Umbilical cord (tissue), 2 donors: ENCODE measurements at places on chromosomes 2 and 18. TPM values are rescaled to one million over a fixed set of nuclear protein-coding genes. Genes with fewer than 3 reads are reported as not detected.

AGXT gene
- total RNA-seq = 0.48 TPM

KCNJ3 gene
- total RNA-seq = 2.4 TPM

GRCh38 chr2:232075859-232076258, 114.3 kb downstream of the DIS3L2 start:
- DNase-seq = no peak

KYNU gene
- total RNA-seq = 4.3 TPM

DNA sequence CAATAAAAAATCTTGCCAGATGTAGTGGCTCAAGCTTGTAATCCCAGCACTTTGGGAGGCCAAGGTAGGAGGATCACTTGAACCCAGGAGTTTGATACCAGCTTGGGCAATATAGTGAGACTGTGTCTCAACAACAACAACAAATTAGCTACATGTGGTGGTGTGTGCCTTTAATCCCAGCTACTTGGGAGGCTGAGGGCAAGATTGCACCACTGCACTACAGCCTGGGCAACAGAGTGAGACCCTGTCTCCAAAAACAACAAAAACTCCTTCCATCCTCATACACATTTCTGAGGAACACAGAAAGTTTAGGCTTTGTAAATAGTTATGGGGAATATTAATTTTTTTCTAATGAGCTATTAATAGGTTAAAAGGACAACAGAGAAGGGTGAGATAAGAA, 17.0 kb downstream of the PDE6D start:
- DNase-seq = no peak

TXNDC2 gene
- total RNA-seq = 5.1 TPM

- DNase-seq = no peak
These were observed 76.3 kb upstream of the ZCCHC2 start for GRCh38 chr18:62446511-62446910.

- peak; percentile 28 for DNase-seq
These were observed 92.1 kb downstream of the AOX1 start for GRCh38 chr2:200677721-200678532.

NCL gene
- total RNA-seq = 117 TPM

DNA sequence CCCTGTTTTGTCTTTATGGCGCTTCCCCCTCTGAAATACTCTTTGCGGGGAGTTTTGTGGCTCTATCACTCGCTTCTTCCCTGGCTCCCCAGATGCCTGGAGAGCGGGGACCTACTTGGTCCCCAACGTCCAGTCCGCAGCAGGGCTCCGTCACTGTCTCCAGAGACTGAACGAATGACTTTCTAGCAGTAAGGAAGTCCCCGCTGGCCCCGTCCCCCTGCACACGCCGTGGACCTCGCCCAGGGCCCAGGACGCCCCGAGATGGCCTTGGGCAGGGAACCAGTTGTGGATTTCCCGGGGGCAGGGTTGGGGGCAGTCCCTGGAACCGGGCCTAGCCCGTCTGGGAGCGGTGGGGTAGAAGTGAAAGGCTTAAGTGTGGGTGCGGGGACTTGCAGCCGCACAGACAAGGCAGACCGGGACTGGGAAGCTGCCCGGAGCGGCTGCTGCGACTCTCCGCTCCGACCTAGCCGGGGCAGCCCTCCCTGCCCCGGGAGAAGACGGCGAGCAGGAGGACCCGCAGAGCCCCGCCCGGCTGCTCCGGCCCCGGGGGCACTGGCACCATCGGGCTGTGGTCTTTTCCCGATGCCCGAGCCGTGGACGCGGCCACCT, 821 bp upstream of the EPHA4 start:
- peak; percentile 63 for DNase-seq

DNA sequence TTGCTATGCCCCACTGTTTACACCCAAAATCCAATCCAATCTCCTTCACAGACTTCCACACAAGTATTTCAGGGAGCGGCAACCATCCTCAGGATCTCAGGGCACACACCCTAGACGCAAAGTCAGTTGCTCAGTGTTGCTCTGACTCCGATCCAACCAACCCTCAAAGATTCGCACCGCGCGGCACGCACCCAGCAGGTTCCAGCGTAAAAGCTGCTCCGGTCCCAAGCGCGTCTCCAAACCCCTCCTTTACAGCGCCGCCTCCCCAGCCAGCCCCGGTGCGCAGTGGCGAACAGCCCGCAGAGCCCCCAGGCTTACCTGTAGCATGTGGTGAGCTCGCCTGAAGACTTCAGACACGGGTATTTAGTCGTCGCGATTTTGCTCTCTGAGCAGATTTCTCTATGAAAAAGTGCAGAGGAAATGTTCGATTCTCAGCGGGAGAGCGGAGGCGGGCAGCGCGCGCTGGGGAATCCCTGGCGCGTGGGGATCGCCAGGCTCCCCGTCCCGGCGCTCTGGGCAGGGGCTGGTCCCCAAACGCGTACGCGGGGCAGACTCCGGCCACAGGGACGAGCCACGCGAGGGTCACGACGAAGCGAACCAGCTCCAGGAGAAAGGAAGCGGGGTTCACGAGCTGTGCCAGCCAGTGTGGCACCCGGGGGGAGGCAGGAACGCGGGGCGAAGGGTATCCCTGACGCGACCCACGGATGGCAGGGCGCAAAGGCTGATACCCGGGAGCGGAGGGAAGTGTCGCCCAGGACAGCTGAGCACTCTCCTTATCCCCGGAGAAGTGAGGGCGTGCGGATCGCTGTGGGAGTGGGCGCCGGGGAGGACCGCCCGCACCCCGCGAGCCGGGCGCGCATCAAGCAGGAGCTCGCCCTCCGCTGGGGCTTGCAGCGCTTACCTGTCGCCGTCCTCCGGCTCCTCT, 650 bp downstream of the CCBE1 start:
- no peak for DNase-seq

DNA sequence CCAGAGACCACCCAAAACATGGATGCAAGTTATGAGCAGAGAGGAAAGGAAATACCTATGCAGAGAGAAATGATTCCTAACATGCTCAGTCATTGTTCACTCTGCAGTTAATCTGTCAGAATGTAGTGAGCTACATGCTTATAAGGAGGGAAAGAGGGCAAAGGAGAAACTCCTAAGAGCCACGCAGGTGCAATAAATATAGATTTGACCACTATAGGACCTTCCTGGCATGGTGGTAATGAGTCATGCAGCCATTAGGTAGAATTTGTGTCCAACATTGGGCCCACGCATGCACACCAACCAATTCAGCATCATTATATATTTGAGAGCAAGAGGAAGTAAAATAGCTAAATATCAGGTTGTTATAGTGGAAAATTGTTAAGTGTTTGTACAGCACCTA, 699.9 kb downstream of the DSC3 start:
- DNase-seq = no peak

DNA sequence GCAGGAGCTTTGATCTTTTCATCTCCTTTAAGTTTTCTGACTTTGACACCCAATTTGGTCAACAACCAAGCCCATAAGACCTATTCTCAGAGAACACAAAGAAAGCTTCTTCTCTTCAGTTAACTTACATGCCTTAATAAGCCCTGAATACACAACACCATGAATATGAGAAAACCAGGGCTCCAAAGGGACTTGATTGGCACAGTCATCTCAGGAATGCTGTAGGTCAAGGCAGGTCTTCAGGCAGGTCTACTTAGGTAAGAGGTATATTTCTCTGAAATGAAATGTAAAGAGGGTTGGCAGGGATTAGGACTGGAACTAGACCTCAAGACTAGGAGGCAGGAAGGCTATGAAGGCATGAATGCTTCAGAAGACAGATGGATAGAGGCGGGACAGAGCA, 24.4 kb upstream of the EIF2AK3 start:
- no peak for DNase-seq

- peak; percentile 37 for DNase-seq
These were observed 133.8 kb upstream of the TWIST2 start for GRCh38 chr2:238714038-238714528.
